ENCODE measurements at places on chromosomes 3 and 15.

- DNase-seq: no peak
Observed at GRCh38 chr3:154085071-154085470, 36.1 kb upstream of the ARHGEF26 start.

DNA sequence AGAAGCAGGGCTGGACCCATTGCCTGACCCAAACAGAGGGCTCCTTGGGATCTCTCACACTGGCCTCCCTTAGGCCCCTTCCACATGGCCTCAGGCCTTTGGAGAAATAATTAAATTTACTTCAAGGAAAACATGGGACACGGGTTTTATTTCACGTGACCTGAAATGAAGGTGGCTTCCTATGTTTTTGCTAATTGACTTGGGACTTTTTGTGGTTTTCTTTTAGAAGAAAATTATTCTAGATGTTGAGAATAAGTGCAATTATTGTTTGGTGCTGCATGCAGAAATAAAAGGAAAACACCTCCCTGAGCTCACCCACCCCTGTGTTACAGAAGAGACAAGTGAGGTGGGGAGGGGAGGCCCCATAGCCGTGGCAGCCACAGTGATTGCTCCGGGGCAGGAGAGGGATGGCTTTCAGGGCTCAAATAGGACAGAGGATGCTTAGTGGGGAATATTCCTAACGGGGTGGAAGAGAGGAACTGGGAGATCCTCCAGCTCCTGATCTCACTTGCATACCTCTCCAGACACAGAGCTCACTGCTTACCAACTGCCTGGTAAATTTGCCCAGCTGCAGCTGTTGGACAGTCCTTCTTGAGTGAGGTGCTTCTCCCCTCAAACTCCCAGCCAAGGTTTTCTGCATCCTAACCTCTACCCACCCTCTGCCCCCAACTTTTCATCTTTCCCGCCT is 29.2 kb upstream of the RPL29 start:
- DNase-seq: no peak

GRCh38 chr3:49785565-49786356 is 581 bp downstream of the IP6K1 start:
- DNase-seq: no peak

DNA sequence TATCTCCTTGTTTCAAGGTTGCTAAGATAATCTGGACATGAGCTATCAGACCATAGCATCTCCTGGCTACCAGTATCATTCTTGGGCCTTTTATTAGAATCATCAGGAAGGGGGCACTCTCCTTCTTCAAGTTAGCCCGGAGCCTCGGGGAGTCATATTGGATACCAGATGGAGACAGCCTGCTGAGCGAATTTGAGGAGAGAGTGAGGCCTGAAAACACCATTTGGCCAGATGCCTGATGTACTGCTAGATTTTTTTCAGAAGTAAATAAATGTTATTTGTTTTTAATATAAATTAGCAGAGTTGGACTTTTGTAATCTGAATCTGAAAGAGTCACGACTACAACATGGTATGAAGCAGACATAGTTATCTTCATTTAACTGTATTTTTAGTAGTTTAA is 848.6 kb downstream of the IGSF11 start:
- DNase-seq: no peak

GRCh38 chr15:60520013-60520824 is 41.3 kb upstream of the ICE2 start:
- DNase-seq: no peak

GRCh38 chr3:171940151-171940649 is 97.1 kb downstream of the TMEM212 start:
- DNase-seq: no peak

DNA sequence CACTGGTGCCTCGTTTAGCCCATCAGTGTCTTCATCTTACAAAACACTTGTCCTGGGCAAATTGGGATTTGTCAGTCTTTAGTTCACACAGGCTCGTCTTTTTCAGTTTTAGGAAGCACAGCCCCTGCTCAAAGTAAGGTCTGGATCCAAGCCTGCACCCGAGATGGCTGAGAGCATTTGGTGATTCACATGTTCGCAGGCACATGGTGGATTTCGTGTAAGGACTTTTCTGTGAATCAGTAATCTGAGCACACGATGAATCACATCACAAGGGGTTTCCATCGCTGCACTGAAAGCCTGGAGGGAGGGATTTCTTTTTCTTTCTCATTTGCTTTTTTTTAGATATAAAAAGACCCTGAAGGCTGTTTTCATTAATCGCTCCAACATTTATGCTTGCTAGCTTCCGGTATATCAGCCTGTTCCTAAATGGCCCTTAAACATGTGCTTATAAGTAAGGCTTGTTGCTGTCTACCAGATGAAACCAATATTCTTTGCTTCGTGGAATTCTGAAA is 435.6 kb upstream of the ATP10A start:
- no peak for DNase-seq

- DNase-seq: no peak
Observed at GRCh38 chr15:71424765-71425164, 309.5 kb downstream of the THSD4 start.

- DNase-seq: no peak
Observed at GRCh38 chr15:77421370-77421700, 647 bp downstream of the HMG20A start.

GRCh38 chr15:66948294-66948693 is 117.1 kb upstream of the SMAD3 start:
- no peak for DNase-seq

DNA sequence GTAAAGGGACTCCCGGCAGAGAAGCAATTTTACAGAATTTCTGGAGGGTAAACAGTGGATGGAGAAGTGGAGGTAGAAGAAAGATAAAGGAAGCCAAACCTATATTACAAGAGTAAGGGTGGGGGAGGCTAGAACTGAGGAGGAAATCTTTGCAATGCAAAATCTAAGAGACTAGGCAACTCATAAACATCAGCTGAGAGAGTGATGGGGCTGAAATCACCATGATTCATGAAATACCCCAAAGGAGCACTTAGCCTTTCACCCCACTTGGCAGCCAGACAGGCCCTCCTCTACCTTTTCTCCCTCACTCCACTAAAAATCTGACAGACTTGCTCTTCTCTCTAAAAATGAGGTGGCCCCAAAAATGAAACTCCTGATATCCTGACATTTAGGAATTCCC is 19.5 kb upstream of the ZBTB38 start:
- no peak for DNase-seq

- DNase-seq: no peak
Observed at GRCh38 chr3:103906304-103906703, 1460.4 kb upstream of the ALCAM start.

GRCh38 chr3:12473511-12473910 is 10.8 kb upstream of the TSEN2 start:
- DNase-seq: no peak

- DNase-seq: no peak
Observed at GRCh38 chr3:94928921-94929320, 866.1 kb downstream of the NSUN3 start.

DNA sequence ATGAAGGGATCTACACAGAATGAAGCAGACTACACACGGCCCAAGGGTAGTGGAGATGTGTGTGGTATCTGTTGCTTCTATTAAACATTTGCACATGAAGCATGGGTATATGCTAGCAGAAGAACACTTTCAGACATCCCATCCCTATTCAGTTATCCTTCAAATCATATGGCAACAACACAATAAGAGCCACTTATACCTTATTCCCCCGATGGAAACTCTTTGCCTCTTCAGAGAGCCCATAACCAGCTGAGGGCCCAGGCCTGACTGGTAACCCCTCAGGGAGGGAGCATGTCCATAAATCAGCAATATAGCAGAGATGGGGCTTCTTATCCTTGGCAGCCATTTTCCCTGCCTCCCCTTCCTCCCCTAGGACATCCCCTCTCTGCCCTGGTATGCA is 210.6 kb downstream of the FHIT start:
- no peak for DNase-seq

DNA sequence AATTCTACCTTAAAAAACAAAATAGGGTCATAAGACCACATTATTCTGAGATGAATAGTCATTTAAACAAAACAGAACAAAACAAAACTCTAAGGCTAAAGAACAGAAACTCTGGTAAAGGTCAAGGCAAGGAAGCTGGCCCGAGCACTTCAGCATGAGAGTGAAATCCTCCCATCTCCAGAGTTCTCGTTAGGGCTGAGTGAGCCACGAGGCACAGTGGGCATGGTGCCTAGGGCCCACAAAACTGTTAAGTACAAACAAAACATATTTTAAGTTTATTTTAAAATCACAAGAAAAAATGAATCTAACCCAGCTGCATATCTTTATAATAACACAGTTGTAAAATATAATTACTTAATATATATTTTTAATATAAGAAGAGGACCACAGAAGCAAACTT is 417.8 kb upstream of the GBE1 start:
- DNase-seq: no peak

DNA sequence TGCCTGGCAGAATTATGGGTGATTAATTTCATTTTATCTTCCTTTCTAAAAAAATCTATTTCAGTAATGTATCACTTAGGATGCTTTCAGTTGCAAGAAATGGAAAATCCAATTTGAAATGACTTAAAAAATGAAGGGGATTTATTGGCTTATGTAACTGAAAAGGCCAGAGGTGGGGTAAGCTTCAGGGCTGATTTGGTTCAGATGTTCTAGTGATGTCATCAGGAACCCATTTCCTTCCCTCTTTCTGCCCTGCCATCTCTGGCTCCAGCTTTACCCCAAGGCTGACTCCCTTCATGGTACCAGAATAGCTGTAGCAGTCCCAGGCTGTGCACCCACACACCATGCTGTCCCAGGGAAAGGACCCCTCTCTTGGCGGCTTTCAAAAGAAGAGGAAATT is 18.5 kb upstream of the REC114 start:
- no peak for DNase-seq

- DNase-seq: no peak
Observed at GRCh38 chr15:78641102-78641748, at the start of gene CHRNB4. Gene CHRNB4, minus strand, starts transcription at chr15:78641210. Its CDS starts 77 bp downstream, at chr15:78641133.

GRCh38 chr15:35507932-35508638 is 37.9 kb downstream of the DPH6 start:
- no peak for DNase-seq

DNA sequence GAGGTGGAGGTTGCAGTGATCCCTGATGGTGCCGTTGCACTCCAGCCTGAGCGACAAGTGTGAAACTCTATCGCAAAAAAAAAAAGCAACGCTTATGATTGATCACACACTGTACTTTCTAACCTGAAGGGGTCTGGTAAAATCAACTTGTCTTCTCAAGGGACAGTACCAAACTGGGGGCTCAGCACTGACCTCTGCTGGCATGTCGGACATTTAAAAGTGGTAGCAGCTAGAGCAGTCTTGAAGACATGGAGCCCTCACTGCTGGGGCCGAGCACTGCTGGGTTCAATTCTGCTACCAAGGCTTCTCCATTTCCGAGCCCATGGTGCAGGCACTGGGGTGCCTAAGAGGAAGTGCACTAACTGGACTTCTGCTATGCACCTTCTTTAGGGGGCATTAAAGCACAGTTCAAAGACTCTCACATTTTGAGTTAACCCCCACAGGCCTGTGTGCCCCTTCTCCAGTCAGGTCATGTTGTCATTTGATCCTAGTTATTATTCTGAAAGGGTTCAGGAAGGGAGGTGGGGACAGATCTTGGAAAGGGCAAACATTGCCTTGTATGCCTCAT is 26.4 kb upstream of the LAMP3 start:
- no peak for DNase-seq

GRCh38 chr3:189355481-189356201 is 183.9 kb downstream of the TPRG1 start:
- no peak for DNase-seq

DNA sequence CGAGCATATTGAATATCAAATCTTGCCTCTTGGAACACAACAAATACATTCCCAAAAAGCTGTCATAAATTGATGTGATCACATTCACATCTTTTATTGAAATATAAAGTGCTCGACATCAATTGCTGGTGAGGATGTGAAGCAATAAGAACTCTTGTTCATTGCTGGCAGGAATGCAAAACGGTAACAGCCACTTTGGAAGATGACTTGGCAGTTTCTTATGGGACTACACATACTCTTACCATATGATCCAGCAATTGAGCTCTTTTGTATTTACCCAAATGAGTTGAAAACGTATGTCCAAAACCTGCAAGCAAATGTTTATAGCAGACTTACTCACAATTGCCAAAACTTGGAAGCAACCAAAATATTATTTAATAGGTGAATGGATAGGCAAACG is 234.9 kb downstream of the CACNA2D3 start:
- DNase-seq: no peak

GRCh38 chr3:126529585-126530170 is 5.7 kb downstream of the CHST13 start:
- DNase-seq: no peak

GRCh38 chr3:97822359-97822775 is 556 bp downstream of the CRYBG3 start:
- no peak for DNase-seq

- no peak for DNase-seq
Observed at GRCh38 chr3:128665362-128666021, 14.9 kb upstream of the RPN1 start.

DNA sequence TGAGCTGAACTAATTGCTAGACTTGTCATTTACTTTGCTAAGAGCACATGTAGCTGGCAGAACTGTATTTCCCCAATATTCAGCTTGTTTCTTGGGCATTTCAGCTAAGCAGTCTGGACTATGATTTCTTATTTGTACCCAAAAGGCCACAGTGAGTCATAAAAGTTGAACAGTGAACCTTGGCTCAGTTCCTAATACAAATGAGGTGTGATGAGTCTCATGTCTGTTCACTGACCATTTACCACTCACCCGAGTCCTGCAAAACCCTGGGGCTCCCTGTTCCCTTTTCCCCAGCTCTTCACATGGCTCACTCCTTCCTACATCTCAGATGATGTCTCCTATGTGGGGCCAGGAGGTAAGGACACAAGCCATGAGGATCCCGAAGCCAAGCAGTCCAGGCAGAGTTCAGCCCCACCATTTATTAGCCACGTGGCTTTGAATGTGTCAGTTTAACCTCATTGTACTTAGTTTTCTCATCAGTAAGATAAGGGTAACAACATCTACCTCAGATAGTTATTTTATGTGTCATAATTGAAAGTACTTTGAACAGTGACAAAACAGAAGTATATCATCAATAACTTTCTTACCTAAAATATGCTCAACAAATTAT is 239.3 kb downstream of the IL5RA start:
- DNase-seq: no peak

DNA sequence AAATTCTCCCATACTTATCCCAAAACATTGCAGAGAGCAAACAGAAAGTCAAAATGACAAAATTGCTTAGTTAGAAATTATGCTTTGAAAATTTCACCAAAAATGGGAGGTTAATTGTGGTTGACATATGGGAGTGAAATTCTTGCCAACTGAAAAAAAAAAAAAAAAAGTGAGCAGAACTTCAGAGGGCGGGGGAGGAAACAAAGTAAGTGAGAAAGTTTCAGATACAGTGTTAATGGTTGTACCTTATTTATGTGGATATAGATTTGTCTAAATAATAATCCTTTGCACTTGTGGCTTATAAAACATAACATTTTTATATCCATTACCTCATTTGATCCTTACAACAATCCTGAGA is 91.5 kb upstream of the RAP2B start:
- no peak for DNase-seq

DNA sequence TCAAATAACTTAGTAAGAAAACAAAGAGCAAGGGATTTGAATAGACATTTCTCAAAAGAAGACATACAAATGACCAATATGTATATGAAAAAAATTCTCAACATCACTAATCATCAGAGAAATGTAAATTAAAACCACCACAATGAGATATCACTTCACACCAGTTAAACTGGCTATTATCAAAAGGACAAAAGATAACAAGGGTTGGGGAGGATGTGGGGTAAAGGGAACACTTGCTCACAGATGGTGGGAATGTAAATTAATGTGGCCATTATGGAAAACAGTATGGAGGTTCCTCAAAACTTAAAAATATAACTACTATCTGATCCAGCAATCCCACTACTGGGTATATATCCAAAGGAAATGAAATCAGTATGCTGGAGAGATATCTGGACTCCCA is 46.0 kb upstream of the RYK start:
- DNase-seq: no peak

Measured in NCI-H1092 (cell line).